Fibroblast of skin of left quadriceps (primary cell): ENCODE measurements at places on chromosomes 4 and X.

DNA sequence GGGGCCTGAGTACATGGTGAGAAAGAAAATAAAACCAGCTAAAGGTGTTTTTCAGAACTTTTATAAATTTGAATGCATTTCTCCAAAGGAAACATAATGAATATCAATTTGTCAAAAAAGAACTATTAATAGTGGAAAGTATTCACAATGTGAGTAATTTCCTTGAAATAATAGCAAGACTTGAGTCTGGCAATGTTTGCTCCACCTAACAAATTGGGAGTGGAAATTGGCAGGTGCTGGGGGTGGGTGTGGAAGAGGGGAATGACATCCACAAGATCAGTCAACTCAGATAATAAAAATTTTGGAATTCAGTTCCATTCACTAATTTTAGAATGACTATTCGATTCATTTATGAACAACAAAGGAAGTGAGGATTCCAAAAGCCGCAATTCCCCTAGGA is 884.8 kb upstream of the SLIT2 start:
- DNase-seq = no peak

DNA sequence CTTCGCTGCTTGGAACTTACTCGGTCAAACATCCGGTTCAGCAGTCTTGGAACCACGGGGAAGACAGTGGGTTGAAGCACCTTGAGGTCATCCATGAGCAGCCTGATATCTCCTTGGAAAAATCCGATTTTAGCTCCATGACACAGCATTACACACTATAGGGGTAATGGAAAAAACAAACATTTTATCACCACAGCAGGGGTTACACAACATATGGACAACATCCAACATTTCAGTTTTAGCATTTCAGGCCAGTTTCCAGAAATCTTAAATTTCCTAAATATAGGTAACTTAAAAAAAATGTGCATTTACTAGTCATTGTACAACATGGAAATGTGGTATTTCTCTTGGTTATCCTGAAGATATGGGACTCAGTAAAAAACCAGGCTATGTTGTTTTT is 34.4 kb upstream of the CENPU start:
- no peak for DNase-seq

- peak; percentile 84 for DNase-seq
Observed at GRCh38 chr4:77921701-77922100, 59.1 kb downstream of the MRPL1 start.

GRCh38 chr4:106301393-106302061 is 14.5 kb downstream of the TBCK start:
- DNase-seq = no peak

GRCh38 chrX:49178537-49178936 is 6.8 kb downstream of the PLP2 start:
- no peak for DNase-seq

GRCh38 chr4:8333726-8334460 is 64.3 kb downstream of the HTRA3 start:
- DNase-seq = no peak

GRCh38 chr4:39442998-39443397 is 15.7 kb downstream of the RPL9 start:
- no peak for DNase-seq

GRCh38 chrX:37818031-37818430 is 29.3 kb downstream of the DYNLT3 start:
- DNase-seq = no peak

DNA sequence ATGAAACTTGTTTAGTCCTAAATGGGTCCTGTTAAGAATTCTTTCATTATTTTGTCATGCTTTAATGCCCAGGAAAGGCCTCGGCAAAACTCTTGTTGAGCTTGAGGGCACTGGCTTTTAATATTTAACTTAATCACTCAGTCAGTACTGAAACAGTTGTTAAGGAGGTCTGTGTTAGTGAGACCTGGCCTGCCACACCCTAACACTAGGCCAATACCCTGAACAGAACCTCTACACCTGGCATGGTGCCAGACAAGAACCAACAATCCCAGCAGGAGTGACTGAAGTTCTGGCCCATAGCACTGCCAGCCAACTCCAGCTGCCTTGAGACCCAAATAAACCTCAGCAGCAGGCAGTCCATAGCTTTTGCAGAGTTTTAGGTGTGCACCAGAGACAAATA is 85.7 kb upstream of the ITM2A start:
- DNase-seq = no peak

DNA sequence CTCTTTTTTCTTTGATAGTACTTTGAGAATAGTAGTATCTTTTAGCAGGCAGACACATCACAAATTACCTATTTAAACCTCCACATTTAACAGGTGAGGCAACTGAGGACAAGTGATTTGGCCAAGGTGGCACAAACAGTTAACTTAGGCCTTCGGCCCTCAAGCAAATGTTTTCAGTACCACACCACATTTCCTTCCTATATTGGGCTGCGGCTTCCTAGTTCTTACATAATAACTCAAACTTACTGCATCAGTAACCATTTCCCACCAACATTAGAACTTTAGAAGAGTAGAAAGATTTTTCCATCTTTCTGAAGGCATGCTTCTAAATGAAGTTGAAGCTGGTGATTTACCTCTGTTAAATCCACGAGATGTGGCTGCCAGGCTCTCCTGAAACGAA is 63.2 kb upstream of the SLC4A4 start:
- no peak for DNase-seq

DNA sequence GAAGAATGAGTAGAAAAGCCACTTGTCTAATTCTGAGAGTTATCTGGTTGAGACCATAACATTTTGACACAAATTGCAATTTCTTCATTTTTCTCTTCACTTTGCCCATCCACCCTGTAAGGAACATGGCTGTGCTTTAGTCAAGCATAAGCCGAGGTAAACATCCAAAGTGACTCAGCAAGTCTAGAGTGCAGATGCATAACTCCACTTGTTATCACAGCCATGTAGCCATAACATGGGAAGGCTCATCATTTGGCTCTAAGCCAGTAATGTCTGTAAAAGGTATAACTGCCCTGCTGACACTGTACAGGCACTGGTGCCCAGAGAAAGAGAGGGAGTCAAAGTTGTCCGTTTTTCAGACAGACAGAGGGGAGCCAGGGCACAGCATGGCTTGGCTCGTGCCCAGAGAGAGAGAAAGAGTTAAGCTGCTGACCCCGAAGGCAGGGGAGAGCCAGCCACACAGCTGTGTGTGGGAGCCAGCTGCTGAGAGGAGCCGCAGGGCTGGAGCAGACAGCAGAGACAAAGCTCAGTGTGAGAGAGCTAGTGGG is 76.9 kb upstream of the EXOC1L start:
- no peak for DNase-seq

DNA sequence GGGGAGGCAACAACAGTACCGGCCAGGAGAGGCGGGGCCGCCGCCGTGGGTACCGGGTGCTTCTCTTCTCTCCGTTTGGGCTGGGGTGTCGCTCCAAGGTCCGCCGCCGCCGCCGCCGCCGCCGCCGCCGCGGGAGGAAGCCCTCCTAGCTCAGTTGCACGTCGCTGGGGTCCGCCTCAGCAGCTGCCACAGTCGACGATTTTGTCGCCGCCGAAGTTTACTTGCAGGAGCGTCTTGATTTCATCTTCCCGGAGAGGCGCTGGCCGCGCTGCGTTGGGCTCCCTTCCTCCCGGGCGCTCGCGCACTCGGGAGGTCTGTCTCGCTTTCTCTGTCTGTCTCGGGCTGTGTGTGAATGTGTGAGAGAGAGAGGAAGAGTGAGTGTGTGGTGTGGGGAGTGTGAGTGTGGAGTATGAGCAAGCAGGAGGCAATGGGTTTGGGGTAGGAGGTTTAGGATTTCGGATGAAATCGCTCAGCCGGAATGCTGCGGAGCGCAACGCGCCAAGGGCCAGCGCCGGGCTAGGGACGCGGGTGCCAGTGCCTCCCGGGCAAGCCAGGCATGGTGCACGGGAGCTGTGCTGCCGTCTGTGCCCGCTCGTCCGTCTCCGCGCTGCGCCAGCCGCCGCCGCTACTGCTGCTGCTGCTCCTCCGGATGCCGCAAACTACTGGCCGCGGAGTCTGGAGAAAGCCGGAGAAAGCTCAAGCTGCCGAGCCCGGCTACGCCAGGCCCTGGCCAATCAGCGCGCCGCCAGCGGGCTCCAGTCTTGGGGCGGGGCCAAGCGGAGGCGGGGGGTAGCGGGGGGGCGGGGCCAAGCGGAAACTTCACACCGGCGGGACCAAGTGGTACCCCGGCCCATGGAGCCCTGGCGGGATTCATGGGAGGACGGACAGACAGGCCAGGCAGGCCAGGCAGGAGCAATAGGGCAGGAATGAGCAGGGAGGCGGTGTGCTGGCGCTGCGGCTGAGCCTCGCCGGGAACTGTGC is at the start of gene PCDH19:
TSS of gene PCDH19 (minus strand) at position 664 of the 981 bp plus-strand sequence. CDS start 1,676 bp downstream, outside the sequence.
- peak; percentile 29 for DNase-seq

DNA sequence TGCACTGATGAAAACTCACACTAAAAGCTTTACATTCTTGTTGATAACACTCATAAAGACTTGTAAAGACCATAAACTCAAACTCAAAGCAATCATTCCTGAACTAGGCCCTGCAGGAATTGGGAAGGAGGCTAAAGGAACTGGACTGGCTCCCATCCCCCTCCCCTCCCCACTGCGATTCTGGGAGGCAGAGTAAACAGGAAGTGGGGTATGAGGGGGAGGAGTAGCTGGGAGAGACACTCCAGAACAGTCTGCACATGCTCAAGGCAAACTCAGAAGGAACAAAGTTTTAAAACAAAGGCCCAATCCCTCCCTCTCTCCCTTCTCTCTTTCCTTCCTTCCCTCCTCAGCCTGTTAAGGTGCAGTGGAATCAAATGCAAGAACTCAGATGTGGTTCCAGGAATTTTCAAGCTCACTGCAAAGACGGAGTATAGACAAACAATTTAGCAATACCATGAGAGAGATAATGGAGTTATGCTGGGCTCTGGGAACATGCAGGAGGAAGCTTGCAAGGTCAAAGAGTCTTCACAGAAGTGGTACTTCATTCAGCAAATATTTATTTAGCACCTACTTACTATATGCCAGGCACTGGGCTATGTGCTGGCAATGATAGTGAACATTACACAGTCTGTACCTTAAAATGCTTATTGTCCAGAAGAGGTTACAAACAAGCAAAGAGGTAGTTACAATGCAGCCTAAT is 15.9 kb downstream of the MID1IP1 start:
- DNase-seq = no peak

DNA sequence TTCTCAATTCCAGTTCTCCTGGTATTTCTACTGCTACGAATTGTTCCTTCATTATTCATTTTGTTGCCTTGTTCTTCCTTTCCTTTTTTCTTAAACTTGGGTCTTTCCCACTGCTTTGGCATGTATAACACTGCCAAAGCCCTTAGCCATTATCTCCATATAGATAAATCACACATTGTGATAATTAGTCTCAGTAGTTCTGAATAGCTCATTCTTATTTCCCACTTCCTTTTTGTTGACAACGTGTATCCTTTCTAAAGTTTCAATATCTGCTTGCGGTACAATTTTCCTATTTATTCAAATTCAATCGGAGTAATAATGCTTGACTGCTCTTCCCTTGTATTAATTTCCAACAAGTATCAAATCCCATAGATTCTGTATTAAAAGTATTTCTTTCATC is 14.5 kb upstream of the CAMK2D start:
- DNase-seq = no peak

DNA sequence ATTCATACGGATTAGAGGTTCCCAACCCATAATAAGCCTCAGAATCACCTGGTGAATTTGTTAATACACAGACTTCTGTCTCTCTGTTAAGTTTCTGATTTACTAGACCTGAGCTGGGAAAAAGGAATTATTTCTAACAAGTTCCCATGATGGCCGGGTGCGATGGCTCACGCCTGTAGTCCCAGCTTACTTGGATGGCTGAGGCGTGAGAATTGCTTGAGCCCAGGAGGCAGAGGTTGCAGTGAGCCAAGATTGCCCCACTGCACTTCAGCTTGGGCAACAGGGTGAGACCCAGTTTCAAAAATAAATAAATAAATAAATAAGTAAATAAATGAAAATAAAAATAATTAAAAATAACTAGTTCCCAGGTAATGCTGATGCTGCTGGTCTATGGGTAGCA is 412.3 kb downstream of the GALNTL6 start:
- no peak for DNase-seq
